Right lobe of liver (tissue), 6 donors: ENCODE measurements at places on chromosomes 11 and 22. TPM values are rescaled to one million over a fixed set of nuclear protein-coding genes. Genes with fewer than 3 reads are reported as not detected.
A peak's percentile ranks its signal among the peaks of the same experiment; 100 is the strongest.

DNA sequence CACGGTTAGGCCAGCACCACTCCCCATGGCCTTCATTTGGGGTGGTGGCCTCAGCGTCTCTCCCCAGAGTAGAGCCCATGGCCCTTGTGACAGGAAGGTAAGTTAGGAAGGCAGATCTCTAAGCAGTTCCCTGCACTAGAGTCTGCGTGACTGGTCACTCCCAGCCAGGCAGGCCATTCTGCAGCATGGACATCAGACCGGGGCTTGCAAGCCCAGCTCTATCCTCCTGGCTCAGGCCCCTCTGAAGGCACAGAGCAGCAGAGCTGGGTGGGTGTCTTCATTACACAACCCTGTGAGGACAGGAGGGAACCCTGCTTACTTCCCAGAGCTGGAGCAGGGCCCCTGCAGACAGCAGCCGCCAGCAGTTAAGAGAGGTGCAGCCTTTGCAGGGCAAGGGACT, 77.3 kb downstream of the PIWIL3 start:
- no peaks in the 10 kb centered on the region for H3K27me3 ChIP-seq
- no peak for DNase-seq
- no peak overlapping the region for H3K4me3 ChIP-seq
- H3K27ac ChIP-seq = no peak overlapping the region
- H3K36me3 ChIP-seq = no peaks in the 10 kb centered on the region

DNA sequence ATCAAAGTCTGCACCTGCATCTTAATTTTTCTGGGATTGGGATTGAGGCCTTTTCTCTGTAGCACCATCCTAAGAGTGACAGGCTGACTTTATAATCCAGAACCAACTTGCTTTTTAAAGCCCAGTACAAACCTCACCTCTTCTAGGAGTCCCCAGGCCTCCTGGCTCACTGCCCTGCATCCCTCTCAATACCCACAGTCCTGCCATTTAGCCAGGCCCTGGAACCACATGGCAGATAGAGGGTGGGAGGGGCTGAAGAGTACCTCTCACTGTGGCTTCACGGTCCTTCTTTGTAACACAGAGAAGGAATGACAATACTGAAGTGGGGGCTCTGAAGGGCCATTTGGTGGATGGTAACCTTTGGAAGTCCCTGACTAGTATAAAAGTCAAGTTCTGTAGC, 63.5 kb upstream of the PHOX2A start:
- H3K27ac ChIP-seq = no peak overlapping the region
- H3K4me1 ChIP-seq = no peaks in the 10 kb centered on the region
- H3K36me3 ChIP-seq = peaks cover 5% of the 10 kb centered on the region
- H3K27me3 ChIP-seq = no peaks in the 10 kb centered on the region
- no peak for DNase-seq

GRCh38 chr11:115848080-115848479, 343.9 kb upstream of the CADM1 start:
- H3K36me3 ChIP-seq = no peaks in the 10 kb centered on the region
- no peak for DNase-seq
- H3K27me3 ChIP-seq = no peaks in the 10 kb centered on the region
- no peaks in the 10 kb centered on the region for H3K4me1 ChIP-seq
- no peak overlapping the region for H3K4me3 ChIP-seq

DNA sequence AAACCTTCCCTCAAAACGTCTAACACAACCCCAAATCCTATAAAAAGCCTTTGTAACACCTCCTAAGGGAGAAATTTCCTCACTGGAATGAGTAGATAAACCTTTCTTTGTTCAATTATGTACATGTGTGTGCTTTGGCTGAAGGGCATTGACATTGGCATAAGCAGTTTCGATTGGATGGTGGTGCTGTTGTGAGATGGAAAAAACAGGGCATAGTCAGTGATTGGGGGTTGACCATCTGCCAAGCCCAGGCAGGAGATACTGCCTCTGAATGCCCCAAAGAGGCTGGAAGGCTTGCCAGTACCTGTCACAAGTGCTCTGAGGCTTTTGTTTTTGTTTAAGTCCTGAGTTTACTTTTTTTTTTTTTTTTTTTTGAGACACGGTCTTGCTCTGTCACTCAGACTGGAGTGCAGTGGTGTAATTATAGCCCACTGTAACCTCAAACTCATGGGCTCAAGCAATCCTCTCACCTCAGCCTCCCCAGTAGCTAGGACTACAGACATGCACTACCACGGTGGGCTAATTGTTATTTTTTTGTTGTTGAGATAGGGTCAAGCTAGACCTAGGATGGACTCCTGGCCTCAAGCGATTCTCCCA, 1.2 kb upstream of the CCDC117 start:
- peak overlapping the region; percentile 100 for H3K27ac ChIP-seq
- H3K4me3 ChIP-seq = no peak overlapping the region
- no peaks in the 10 kb centered on the region for H3K27me3 ChIP-seq
- peak; percentile 76 for DNase-seq

DNA sequence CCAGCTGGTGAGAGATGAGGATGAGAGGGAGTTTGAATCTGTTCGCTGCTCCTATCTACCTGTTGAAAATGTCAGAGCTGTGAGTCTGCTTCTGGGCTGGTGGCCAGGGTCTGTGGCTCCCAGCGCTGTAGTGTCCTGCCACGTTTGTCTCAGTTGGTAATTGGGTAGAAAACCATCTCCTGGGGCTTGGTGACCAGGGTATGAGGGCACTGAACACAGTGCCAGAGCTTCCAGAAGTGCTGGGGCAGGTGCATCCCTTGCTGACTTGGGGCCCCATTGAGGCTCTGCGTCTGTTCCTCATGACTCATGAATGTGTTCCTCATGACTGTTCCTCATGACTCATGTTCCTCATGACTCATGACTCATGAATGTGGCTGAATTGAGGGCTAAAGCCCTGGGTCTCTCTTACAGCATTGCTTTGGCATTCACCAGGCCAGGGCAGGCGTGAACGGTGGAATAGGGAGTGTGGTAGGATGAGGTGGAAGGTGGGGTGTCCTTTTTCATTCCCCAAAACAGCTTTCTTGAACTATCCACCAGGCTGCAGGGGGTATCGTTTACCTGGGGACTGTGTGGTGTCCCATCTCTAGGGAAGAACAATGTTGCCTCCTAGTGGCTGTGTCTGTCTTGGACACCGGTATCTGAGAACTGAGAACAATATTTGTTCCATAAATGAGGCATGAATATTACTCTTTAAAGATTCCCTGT, 139.5 kb downstream of the COMMD9 start:
- H3K27me3 ChIP-seq = no peaks in the 10 kb centered on the region
- DNase-seq = no peak
- no peak overlapping the region for H3K4me3 ChIP-seq
- H3K27ac ChIP-seq = no peak overlapping the region
- no peaks in the 10 kb centered on the region for H3K36me3 ChIP-seq
- no peaks in the 10 kb centered on the region for H3K4me1 ChIP-seq

DNA sequence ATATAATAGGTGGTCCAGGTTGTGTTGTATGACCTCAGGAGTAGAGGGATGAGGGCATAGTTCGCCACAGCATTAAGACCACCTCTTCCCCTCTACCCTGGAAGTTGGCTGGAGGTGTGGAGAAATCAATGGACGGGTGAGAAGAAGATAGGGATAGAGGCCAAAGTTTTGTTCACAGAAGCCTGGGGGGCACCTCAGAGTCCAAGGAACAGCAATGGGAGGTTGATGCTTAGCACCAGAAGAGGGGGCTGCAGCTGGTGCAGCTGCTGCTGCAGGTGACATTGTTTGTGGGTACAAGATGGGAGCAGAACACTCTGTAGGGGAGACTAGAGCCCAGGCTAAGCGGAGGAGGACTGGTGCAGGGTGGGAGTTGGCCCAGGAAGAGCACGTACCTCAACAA, 31.2 kb upstream of the SPON1 start:
- no peaks in the 10 kb centered on the region for H3K36me3 ChIP-seq
- H3K4me3 ChIP-seq = no peak overlapping the region
- DNase-seq = no peak
- no peaks in the 10 kb centered on the region for H3K4me1 ChIP-seq
- no peak overlapping the region for H3K27ac ChIP-seq

DNA sequence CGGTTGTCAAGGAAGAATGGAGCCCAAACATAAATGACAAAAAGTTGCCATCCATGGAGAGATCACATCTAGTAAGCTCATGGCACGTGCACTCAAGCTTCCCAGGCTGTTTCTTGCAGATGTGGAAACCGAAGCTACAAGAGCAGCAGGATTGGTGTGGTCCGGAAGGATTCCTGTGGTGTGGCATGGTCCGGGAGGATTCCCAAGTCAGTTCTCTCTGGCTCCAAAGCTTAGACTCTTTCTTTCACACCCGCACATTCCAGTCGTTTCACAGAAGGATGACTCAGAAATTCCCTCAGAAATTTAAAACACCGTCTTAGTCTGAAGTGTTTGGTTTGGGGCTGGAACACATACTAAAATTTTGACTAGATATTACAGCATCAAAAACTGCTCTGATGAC, 78.0 kb upstream of the DRD2 start:
- no peaks in the 10 kb centered on the region for H3K27me3 ChIP-seq
- H3K4me3 ChIP-seq = no peak overlapping the region
- no peak overlapping the region for H3K27ac ChIP-seq
- no peak for DNase-seq
- no peaks in the 10 kb centered on the region for H3K4me1 ChIP-seq

- no peak overlapping the region for H3K4me3 ChIP-seq
- H3K4me1 ChIP-seq = no peaks in the 10 kb centered on the region
- peak overlapping the region; percentile 88 for H3K27ac ChIP-seq
- DNase-seq = peak; percentile 52
Measured at GRCh38 chr22:49965091-49966040, 4.8 kb downstream of the PIM3 start.

DNA sequence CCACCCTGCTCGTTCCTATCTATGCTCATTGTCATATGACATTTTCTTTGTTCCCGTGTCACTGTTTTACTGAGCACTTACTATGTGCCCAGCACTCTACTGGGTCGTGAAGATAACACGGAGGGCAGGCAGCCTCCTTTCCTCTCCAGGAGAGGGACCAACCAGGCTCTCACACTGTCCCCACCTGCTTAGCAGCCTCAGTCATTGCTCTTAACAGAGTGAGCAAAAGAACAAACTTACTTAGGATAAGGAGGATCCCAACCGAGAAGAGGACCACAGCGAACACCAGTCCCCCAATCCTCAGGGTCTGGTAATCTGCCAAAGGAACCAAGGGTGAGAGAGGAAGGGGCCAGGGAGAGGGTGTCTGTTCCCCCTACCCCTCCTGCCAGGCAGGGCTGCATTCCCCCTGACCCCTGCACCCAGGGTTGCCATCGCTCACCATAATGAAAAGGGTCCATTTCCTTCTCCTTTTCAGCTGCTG, 17.0 kb upstream of the FXYD2 start:
- H3K27me3 ChIP-seq = no peaks in the 10 kb centered on the region
- H3K36me3 ChIP-seq = no peaks in the 10 kb centered on the region
- no peak overlapping the region for H3K4me3 ChIP-seq
- no peaks in the 10 kb centered on the region for H3K4me1 ChIP-seq
- H3K27ac ChIP-seq = no peak overlapping the region

- no peaks in the 10 kb centered on the region for H3K36me3 ChIP-seq
- H3K27me3 ChIP-seq = no peaks in the 10 kb centered on the region
- DNase-seq = no peak
- H3K27ac ChIP-seq = no peak overlapping the region
Measured at GRCh38 chr11:92819830-92820229, 149.6 kb upstream of the MTNR1B start.

GRCh38 chr11:48078689-48079088, 98.3 kb downstream of the PTPRJ start:
- no peaks in the 10 kb centered on the region for H3K27me3 ChIP-seq
- no peak overlapping the region for H3K4me3 ChIP-seq
- H3K36me3 ChIP-seq = no peaks in the 10 kb centered on the region
- H3K4me1 ChIP-seq = peaks cover 54% of the 10 kb centered on the region
- no peak for DNase-seq
- no peak overlapping the region for H3K27ac ChIP-seq

DNA sequence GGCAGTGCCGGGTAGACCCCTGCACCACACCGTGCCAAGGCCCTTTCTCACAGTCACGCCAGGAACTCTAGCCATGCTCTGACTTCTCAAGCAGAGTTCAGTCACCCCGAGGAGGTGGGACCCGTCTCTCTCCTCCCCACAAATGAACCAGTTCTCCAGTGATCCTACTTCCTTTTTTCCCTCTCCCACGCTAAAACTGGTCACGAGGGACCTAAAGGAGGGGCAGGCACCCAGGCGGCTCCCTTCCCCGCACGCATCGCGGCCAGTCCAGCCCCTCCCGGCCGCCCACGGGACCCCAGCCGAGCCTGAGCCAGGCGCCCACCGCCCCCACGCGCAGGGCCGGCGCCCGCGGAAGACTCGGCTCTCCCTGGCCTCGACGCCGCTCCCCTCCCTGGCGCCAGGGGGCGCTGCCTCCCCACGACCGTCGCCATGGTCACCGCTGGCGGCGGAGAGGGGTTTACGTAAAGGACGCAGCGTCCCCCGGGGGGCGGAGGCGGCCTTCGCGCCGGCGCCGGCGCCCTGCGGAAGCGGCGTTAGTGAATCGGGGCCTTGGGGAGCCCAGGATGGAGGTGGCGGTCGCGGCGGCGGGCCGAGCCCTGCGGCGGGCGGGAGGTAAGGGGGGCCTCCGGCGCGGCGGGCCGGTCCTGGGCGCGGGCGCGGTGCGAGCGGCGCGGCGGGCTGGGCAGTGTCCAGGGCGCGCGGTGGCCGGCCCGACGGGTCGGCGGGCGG, at the start of gene DAGLA:
Gene DAGLA, plus strand, starts transcription at position 499 of the 729 bp plus-strand sequence. CDS start 39,765 bp downstream, outside the sequence.
- peak; percentile 70 for DNase-seq
- H3K27ac ChIP-seq = no peak within 1 kb of the TSS
- H3K4me1 ChIP-seq = no peaks in the 10 kb centered on the region
- H3K27me3 ChIP-seq = no peaks in the 10 kb centered on the region
- no peaks in the 10 kb centered on the region for H3K36me3 ChIP-seq

DNA sequence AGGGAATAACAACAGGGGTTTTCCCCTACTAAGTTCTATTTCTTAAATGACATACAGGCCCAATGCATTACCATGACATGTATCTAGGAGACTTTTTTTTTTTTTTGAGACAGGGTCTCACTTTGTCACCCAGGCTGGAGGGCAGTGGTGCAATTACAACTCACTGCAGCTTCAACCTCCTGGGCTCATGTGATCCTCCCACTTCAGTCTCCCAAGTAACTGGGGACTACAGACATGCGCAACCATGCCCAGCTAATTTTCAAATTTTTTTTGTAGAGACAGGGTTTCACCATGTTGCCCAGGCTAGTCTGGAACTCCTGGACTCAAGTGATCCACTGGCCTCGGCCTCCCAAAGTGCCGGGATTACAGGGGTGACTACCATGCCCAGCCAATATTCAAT, 7.5 kb downstream of the CPSF7 start:
- peaks cover 25% of the 10 kb centered on the region for H3K36me3 ChIP-seq
- H3K4me1 ChIP-seq = no peaks in the 10 kb centered on the region
- no peak overlapping the region for H3K27ac ChIP-seq
- no peak overlapping the region for H3K4me3 ChIP-seq
- H3K27me3 ChIP-seq = no peaks in the 10 kb centered on the region

The APOA5 gene
- total RNA-seq = 756 TPM

The CSNK2A3 gene
- total RNA-seq = 0.65 TPM

The MICAL3 gene
- 39.4 TPM for total RNA-seq

The FXYD6 gene
- 8.3 TPM for total RNA-seq

The OTOG gene
- total RNA-seq = not detected

The EHF gene
- total RNA-seq = 1.5 TPM

The MUC5AC gene
- not detected for total RNA-seq

The MS4A4E gene
- 1.1 TPM for total RNA-seq

The CLMP gene
- total RNA-seq = 0.17 TPM

The MS4A7 gene
- 28.4 TPM for total RNA-seq

The BEST1 gene
- 0.55 TPM for total RNA-seq
